ENCODE measurements at places on chromosomes 3 and 15.

GRCh38 chr3:10935846-10936631 lies 56.5 kb upstream of the SLC6A1 start:
- DNase-seq: no peak

- no peak for DNase-seq
These were observed 19.8 kb upstream of the HDAC11 start for GRCh38 chr3:13460341-13460736.

DNA sequence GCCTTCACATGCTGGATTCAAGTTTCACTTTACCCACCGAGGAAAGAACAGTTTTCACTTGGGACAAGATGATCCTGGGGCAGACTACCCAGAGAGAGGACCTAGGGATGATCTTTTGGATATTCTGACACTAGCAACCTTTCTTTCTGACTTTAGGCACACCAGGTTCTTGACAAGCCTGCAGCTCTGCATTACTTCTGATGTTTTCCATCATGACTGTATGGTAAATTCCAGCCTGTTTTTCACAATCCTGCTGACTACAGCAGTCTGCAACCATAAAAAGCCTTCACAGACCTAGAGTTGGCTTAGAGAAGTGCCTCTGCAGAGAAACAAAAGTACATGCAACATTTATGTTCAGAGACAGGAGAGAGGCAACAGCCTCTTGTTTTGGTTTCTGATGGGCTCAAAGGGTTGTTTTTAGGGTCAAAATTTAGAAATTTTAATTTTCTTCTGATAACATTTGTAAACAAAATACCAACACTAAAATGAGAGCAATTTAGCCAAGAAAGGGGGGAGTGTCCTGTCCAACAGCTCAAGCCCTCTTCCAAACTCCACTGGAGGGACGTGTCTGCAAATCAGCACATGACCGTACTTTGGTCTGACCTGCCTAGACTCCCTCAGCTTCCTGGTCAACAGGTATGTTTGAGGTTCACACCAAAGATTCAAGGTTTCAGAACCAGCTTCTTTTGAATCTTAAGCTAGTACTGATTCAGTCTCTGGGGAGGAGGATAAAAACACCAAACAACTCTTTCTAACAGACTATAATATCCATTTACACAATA lies 799 bp downstream of the ABI3BP start:
- DNase-seq: no peak

DNA sequence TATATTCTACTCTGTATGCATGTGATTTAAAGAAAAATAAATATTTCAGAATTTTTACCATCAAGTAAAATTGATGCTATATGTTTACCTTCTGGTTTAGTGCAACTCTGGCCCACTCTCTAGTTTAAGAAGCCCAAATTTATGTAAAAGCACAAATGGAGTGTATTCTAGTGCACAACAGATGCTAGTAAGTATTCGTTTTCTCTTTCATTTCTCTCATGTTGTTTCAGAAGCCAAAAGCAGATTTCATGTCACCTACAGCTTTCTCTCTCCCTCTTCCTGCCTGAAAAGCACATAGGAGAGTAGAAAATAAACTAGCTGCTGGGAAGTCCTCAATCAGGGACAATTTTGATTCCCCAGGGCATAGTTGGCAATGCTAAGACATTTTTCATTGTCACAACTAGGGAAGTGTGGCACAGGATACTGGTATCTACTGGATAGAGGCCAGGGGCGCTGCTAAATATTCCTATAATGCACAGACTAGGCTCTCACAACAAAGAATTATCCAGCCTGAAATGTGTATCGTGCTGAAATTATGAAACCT lies 147.4 kb upstream of the ARHGEF26 start:
- no peak for DNase-seq

GRCh38 chr3:159252772-159253384 lies 451.0 kb downstream of the MFSD1 start:
- DNase-seq: no peak

GRCh38 chr3:447671-448070 lies 251.1 kb downstream of the CHL1 start:
- DNase-seq: no peak

DNA sequence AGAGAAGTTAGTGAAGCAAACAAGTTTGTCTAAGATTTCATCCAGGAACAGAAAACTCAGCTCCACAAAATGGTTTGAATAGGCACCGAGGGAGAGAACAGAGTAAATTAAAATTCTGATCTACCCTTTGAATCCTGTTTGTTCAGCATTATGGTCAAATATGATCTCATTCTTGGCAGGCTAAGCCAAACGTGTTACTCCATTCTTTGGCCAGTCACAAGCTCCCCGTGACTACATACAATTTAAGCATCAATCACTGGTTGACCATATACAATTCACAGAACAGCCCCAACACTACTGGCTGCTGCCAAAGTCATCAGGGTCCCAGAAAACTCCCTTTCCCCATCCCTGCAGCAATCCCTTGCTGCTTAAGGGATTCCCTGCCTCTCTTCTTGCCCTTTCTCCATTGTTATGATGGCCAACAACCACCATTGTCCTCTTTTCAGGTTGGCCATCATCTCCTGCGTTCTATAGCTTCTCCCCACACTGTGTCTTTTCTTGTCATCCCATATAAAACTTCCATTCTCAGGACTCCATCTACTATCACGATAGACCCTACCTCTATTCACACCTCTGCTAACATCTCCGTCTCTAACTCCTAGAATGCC lies 46.3 kb downstream of the GOLIM4 start:
- DNase-seq: no peak

DNA sequence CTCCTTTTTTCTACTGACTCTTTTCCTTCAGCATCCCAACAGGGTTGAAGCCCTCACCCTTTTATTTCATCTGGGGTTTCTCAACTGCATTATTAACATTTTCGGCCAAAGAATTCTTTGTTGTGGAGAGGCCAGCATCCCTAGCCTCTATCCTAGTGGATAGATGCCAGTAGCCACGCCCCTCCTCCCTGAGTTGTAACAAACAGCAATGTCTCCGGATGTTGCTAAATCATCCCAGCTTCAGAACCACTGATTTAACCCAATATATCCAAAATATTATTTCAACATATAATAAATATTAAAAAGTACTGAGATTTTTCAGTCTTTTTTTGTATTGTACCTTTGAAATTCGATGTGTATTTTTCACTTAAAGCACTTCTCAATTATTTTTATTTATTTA lies 2.0 kb upstream of the RNF111 start:
- DNase-seq: no peak

DNA sequence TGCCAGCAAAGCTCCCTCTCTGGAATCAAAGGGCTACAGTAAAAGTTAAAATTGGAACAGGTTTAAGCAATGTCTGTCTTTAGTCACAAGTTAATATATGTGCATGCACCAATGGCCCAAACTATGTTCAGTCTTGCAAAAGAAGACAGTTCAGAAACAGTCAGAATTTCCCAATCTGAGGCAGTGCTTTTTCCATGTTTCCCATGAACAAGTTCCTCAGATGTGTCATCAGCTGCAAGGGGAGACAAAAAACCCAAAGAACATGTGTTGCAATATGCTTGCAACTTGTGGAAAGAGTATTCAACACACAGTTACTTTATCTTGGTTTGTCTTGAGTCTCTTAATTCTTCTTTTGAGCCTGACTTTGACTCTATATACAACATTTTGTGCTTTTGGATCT lies 148.4 kb downstream of the USP13 start:
- DNase-seq: no peak

- no peak for DNase-seq
These were observed 163.6 kb upstream of the PRICKLE2 start for GRCh38 chr3:64388886-64389285.

DNA sequence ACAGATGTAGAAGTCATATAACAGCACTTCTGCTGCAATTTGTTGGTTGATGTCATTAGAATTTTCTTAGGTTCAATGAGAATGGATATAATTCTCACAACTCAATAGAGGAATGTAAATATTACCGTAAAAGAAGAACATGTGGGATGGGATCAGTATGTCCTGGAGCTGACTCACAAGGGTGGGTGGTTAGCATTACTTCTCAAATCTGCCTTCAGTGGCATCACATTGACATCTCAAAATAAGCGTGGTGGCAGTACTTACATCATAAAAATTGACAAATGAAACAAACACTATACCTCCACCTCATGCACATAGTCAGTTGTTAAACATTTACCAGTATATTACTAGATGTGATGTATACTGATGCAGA lies 1068.0 kb upstream of the CADM2 start:
- DNase-seq: no peak

DNA sequence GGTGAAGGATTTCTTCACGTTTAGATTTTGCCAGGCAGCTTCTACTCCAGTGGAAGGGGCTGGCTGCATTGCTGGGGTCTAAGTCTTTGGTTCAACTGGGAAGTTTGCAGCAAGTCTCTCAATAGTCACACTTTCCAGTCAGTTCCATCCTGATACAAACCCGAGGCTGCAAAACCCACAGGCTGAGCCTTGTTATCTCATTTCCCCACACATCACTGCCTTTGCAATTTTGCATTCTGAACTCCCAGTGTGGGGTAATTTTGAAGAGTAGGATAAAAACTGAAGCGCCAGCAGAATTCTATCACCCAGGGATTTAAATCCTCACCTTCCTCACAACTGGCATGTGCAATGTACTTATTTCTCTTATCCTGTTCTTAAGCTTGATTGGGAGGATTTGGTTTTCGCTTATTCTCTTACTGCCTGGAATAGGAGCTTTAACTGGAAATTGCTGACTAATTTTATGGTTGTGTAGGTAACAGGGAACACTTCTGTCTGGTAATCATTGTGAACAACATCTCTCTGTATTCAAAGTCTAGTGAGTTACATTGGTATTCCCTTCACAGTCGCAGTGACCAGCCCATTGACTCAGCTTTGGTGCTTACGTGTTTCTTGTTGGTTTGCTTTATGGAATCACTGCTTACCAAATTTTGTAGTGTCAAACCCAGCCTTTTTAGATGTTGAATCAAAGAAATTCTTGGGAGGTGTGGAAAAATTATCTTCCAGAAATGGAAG lies 142.0 kb upstream of the TOPAZ1 start:
- DNase-seq: no peak

DNA sequence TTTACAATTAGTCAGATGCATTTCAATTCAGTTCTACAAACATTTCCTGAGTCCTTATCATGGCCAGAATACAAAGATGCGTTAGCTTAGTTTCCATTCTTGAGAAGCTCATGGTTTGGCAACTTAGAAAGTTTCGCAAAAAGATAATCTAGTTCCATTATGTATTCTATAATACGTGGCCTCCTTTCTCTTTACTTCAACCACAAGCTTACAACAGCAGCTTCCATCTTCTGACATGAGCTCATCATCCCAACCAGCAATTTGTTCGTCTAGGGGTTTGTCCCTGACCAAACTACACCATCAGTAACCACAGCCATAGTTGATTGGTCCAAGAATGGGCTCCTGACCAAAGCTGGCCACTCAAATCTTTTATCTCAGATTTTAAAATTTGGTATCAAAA lies 267.6 kb upstream of the TBC1D5 start:
- no peak for DNase-seq

DNA sequence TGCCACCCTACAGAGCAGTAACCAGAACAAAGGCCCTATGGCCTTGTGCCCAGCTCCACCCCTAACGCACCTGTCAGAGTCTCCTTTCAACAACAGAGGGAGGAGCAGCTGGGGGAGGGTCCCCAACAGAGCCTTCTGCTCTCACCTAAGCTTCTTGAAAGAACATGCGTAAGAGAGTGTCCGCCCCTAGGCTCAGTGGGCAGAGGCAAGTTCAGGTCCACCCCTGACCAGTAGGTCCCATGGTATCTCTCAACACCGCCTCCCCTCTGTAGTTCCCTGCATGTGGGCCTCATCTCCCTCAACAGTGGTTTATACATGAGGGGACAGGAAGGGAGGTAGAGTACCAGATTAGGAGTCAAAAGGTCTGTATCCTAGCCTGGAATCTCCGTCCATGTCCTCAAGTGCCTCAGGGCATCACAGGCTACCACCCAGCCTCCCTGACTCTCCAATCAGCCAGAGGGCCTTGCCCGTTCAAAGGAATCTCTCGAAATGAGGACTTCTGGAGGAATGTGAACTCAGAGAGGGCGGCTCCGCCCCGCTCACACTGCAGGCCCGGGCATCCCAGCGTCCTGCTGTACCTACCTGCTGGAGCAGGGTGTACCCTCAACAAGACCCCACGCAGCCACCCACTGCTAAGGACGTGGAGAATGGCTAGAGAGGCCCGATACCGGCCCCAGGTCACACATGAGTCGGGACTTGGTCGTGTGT lies 680 bp downstream of the POC1A start:
- DNase-seq: no peak

- DNase-seq: no peak
These were observed 29.5 kb downstream of the KCNAB1 start for GRCh38 chr3:156149876-156150275.

GRCh38 chr15:91183596-91183995 lies 83.5 kb downstream of the SV2B start:
- no peak for DNase-seq

DNA sequence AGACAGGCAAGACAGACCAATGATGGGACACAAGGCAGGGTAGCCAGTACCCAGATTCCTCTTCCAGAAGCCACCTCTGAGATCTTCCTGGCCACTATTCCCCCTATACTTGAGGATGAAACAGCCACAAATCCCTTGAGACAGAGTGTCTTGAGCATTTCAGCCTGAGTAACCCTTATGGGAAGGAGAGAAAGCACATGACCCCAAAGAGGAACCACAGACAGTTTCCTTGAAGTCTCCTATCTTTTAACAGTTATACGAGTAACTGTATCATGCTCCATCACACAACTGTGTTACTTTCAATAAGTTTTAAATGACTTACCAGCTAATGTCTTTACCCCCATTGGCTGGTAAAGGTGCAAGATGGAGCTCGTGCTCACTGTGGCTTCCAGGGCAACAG lies 9.3 kb downstream of the VIPR1 start:
- no peak for DNase-seq
